ENCODE measurements at places on chromosomes 4 and X.

- no peak for DNase-seq
Observed at GRCh38 chr4:17120761-17121160, 222.3 kb upstream of the LDB2 start.

- DNase-seq, result no peak
Observed at GRCh38 chrX:91434351-91435168, at the start of gene PABPC5. PABPC5 (plus strand) TSS chrX:91434839; CDS start chrX:91435578, 739 bp downstream.

DNA sequence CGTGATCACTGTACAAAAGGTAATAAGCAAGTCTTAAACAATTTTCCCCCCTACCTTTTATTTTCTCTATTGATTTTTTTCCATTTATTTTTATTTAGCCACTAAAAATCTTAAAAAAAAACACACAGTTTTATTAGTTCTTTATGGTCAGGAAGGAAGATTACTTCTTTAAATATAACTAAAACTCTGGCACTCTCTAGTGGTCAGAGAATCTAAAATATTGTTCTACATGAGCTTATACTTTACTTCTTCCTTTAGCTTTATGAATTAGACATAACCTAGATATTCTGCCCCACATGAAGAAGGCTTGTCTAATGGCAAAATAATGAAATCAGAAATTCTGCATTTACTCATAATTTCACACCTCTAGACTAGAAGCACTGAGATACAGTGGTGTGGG is 135.2 kb downstream of the PDE5A start:
- no peak for DNase-seq

GRCh38 chr4:40788331-40788730 is 38.6 kb downstream of the NSUN7 start:
- no peak for DNase-seq

DNA sequence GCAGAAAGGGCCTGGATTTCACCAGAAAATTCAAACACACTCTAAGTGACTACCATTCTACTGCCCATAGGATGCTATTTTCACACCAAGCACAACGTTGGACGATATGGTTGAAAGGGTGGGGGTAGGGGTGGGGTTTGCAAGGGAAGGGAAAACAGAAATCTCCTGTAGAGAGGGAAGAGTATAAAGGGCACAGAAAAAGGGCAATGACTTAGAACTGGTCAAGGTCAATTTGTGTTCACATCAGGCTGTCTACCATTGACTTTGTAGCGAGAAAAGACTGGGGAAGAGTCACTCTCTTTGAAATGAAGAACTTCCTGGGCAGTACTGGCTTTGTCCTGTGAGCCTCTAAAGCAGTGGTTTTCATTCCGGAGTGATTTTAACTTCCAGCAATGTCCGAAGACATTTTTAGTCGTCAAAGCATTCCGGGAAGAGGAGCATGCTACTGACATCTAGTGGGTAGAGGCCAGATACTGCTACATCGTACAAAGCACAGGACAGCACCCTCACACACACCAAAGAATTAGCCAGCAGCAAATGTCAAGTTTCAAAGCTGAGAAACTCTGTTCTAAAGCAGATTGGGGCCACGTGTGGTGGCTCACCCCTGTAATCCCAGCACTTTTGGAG is 48.4 kb upstream of the SLC7A3 start:
- DNase-seq, result no peak

DNA sequence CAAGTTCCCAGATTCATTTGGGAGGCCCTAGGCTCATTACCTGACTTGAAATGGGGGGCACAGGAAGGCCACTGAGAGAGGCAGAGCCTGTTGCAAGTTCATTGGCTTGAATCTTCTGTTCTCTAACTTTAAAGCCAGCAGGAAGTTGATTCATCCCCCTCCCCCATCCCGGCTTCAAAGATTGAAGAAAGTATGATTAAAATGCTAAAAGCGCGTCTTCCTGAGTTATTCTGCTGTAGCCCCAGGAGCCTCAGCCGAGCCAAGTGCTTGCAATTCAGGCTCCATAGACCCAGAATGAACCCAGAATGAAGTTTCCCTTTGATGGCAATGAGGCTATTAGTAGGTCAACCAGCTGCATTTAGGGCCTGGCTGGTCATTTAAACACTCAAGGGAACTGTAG is 14.7 kb downstream of the CHST7 start:
- DNase-seq, result peak; percentile 55

All from CD4-positive, alpha-beta T cell treated with Interleukin-4 for 4 hours (primary cell).